ENCODE measurements at places on chromosomes 4 and X.

- DNase-seq, result no peak
Measured at GRCh38 chrX:104918122-104918521, 302.4 kb downstream of the TEX13A start.

GRCh38 chr4:55184600-55185523 lies 59.5 kb upstream of the KDR start:
- DNase-seq, result no peak

- no peak for DNase-seq
Measured at GRCh38 chrX:132270699-132271098, 51.5 kb upstream of the RAP2C start.

DNA sequence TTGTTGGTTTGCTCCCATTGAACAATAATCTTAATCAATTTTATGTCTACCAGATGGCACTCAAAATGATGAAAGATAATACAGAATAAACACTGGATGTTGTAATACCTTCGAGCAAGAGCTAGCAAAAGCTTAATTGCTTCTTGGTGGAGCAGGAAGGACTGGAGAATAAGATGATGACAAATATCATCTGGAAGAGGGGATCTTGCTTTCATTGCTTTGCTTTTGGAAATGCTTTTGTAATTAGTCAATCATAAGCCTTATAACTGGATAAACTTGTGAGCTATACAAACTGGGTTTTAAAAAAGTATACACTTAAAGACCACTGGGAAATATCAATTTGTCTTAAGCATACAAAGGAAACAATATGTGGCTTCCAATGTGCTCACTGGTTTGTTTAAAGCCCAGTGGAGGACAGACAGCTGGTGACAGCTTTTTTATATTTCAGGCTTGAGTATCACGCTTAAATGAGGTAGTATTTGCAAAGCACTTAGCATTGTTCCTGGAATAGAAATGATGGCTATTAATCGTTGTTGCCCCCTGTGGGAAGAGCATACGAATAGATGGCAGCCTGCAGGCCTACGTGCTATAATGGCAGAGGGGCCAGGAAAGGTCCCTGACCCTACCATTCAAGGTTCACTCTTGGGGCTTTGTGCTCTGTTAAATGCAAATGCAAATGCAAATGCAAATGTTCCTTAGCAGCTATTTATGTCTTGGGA lies 61.2 kb downstream of the TMEM150C start:
- DNase-seq, result no peak

GRCh38 chr4:74244049-74244448 lies 64.2 kb upstream of the EPGN start:
- DNase-seq, result no peak

DNA sequence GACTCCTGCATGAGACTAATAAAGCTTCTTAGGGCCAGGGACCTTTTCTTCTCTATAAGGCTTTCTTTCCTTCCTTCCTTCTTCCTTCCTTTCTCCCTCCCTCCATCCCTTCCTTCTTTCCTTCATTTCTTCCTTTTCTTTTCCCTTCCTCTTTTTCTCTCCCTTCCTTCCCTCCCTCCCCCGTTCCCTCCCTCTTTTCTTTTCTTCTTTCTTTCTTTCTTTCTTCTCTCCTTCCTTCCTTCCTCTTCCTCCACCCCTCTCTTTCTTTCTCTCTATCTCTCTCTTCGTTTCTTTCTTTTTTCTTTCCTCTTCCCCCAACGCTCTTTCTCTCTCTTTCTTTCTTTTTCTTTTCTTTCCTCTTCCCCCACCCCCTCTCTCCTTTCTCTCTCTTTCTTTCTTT lies 2.5 kb upstream of the MAGEB17 start:
- no peak for DNase-seq

DNA sequence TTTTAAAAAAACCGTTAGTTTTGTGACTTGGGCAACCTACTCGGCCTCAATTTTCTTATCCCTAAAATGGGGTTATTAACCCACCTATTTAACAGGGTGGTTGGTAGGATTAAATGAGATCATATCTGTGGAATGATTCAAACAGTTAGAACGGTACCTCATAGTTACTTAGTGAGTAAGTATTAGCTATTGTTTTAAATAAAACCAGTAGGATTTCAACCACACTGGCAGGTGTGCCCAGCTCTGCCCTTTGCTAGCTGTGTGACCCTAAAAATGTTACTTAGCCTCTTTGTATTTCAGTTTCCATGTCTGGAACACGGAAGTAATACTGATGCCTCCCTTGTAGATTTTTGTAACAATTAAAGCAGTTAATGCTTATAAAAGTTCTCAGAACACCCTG lies 225.8 kb upstream of the SPRY1 start:
- DNase-seq, result no peak

DNA sequence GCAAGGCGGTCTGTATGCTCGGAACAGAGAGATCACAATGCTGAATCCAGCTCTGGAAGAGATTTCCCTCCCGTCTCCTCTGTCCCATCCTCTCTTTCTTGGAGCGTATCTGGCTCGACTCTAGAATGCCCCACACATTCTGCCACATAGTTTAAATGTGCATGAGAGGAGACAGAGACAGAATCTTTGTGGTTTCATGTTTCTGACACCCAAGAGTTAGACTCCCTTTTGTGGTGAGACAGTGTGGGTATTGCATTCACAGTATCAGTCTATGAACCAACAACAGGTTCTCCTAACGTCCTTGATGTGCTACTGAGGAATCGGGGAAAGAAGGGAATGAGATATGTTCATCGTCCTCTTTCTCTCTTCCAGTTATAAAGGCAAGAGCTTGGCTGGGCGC lies 25.3 kb downstream of the FAM47E start:
- no peak for DNase-seq

GRCh38 chr4:102554482-102554881 lies 53.3 kb downstream of the NFKB1 start:
- DNase-seq, result no peak

DNA sequence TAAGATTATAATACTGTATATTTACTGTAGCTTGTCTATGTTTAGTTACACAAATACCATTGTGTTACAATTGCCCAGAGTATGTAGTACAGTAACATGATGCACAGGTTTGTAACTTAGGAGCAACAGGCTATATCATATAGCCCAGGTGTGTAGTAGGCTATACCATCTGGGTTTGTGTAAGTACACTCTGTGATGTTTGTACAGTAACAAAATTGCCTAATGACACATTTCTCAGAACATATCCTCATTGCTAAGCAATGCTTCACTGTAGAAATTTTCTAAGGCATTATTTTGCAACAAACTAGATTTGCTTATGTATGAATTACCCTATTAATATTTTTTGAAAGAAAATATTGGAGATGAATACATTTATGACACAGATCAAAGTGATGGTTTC lies 1390.9 kb downstream of the C4orf33 start:
- DNase-seq, result no peak

DNA sequence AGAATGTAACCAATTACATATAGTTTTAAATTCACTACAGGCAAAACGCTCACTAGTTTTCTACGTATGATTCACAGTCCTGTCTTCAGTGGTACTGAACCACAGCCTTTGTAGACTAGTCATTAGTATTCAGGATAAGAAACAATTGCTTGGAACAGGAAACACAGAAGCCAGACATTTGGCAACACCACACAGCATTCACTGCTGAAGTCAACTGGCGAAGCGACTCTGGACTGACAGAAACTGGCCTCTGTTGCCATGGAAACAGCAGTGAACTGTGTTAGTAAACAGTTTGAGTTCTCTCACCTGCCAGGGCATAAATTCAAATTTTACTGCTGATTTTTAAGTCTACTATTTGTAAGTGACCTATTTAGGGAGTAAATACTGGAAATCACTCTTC lies 57.6 kb downstream of the MAPK10 start:
- DNase-seq, result no peak

DNA sequence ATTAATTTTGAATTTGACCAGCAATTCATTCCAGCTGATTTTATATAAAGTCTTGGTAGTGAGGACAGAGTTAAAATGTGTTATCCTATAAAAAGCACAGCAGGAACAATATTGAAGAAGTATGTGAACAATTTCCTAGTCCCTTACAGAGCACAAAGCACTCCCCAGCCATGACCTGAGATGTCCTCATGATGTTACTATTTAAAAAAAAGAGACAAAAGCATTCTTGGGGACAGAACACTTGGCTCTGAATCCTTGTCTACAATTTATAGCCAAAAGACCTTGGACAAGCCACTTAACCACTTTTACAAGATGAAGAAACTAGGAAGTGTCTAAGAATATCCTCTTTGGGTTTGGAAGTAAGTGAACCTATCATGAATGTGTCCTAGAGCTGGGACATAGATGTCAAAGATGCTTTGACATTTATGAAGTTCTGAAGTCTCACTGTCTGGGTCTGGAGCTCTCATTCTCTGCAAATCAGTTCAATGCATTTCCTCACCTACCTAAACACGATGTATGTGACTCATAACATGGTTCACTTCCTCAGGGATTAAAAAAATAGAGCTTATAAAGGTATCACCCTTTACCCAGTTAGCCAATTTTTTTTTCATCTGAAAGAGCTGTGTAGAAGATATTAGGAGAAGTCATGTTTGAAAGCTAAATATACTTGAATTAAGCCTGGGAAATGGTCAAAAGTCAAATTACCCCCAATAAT lies 61.4 kb downstream of the IGFBP7 start:
- DNase-seq, result no peak

GRCh38 chrX:65637335-65637734 lies 30.1 kb upstream of the MSN start:
- no peak for DNase-seq

DNA sequence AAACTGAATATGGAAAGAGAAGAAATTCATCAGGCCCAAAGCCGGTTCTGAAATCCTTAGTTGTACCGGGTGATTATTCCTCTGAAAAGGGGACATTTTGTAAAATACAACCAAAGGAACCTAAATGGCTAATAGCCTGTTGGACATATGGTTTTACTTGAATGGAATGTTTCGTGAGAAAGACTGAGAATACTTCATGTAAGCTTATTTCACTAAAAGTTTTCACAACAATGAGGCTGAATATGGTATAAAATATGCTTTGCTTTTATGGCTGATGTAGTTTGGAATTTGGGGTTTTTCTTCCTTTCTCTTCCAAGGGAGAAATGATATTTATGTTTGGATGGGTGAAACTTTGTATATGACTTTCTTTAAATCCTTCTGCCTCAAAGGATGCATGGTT lies 2.7 kb downstream of the GRIA3 start:
- no peak for DNase-seq

DNA sequence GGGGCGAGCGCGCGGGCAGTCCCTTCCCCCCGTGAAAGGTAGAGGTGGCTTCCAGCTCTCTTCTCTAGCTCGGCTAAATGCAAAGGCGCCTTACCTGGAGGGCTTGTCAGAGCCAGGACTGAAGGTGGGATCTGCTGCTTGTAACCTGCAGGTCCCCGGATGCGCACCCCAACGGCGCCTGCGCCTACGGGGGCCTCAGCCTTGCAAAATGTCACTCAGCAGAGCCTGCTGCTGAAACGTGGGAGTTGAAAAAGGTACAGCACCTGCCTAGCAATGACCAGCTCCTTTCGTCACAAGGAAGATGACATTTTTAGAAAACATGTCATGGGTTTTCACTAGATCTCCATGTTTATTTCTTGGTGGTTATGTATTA lies 583 bp downstream of the ABHD18 start:
- no peak for DNase-seq

DNA sequence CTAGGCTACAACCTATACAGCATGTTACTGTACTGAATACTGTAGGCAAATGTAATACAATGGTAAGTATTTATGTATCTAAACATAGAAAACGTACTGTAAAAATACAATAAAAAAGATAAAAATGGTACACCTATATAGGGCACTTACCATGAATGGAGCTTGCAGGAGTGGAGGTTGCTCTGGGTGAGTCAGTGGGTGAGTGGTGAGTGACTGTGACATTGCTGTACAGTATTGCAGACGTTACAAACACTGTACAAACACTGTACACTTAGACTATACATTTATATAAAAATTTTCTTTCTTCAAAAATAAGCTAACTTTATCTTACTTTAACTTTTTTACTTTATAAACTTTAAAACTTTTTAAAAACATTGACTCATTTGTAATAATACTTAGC lies 190.3 kb upstream of the NR3C2 start:
- no peak for DNase-seq

All from omental fat pad (tissue), 4 donors.